ENCODE measurements at places on chromosomes 12 and 14. TPM values are rescaled to one million over a fixed set of nuclear protein-coding genes. Genes with fewer than 3 reads are reported as not detected.

Gene RTN1
- not detected for total RNA-seq

DNA sequence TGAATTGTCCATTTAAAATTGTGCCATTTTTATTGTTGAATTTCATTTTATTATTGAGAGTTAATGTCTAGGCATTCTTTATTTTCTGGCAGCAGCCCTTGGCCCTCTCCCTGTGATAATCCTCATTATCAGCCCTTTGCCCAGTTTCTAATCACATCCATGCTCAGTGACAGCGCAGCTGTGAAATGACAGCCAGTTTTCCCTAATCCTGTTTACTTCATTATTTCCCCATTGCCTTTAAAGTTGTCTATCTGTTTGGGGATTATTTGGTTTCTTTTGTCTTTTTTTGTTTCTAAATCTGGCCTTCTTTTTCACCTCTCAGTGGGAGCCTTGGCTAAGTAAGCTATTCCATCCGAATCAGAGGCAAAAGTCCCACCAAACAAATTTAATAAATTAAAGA is 476.9 kb downstream of the SLC6A15 start:
- H3K4me1 ChIP-seq, result no peaks in the 10 kb centered on the region
- H3K27me3 ChIP-seq, result no peaks in the 10 kb centered on the region
- no peak overlapping the region for H3K4me3 ChIP-seq
- H3K36me3 ChIP-seq, result no peaks in the 10 kb centered on the region

Gene PMCH
- total RNA-seq, result 2.0 TPM

DNA sequence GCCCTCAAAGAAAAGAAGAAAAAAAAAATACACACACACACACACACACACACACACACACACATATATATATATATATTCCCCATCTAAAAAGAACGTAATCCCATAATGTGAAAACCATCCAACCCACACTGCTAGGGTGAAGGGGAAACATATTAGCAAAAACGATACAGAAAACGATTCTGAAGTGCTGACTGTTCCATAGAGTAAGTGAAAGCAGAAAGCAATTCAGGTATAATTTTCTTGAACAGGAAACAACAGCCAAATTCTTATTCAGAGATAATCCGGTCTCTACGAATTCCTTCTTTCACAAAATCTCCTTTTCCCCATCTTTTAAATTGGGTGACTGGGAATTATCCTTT is 393.5 kb downstream of the NOVA1 start:
- no peak overlapping the region for H3K4me3 ChIP-seq
- H3K36me3 ChIP-seq, result no peaks in the 10 kb centered on the region
- no peaks in the 10 kb centered on the region for H3K4me1 ChIP-seq
- no peaks in the 10 kb centered on the region for H3K27me3 ChIP-seq
- no peak overlapping the region for H3K27ac ChIP-seq

Gene KLHDC2
- 29.0 TPM for total RNA-seq

- no peak for DNase-seq
- no peak overlapping the region for H3K4me3 ChIP-seq
- H3K27ac ChIP-seq, result no peak overlapping the region
- H3K27me3 ChIP-seq, result no peaks in the 10 kb centered on the region
These were observed 172.0 kb downstream of the PELI2 start for GRCh38 chr14:56290195-56290594.

- no peak overlapping the region for H3K4me3 ChIP-seq
- no peaks in the 10 kb centered on the region for H3K27me3 ChIP-seq
- DNase-seq, result no peak
- no peaks in the 10 kb centered on the region for H3K36me3 ChIP-seq
- H3K27ac ChIP-seq, result no peak overlapping the region
These were observed 363.4 kb downstream of the NUAK1 start for GRCh38 chr12:105775343-105775742.

Gene PTPRB
- total RNA-seq, result not detected

Gene OTX2
- not detected for total RNA-seq

DNA sequence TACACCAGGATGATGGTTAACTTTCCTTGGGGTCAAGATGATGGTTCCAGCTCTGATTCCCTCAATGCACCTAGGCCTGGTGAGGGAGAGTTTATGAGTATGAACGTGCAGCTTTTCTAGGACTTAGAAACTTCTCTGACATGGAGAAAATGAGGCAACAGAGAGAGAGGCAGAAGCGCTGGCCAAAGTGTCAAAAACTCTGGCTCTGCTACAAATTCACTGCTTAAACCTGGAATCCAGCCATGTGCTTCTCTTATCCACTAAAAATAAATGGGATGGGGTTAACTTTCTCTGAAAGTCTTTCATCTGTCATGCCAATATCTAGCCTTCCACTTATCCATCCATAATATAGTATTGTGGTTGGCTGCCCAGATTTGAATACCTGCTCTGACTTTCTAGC is 568.7 kb downstream of the MED13L start:
- H3K4me3 ChIP-seq, result no peak overlapping the region
- no peak for DNase-seq
- H3K27ac ChIP-seq, result no peak overlapping the region

DNA sequence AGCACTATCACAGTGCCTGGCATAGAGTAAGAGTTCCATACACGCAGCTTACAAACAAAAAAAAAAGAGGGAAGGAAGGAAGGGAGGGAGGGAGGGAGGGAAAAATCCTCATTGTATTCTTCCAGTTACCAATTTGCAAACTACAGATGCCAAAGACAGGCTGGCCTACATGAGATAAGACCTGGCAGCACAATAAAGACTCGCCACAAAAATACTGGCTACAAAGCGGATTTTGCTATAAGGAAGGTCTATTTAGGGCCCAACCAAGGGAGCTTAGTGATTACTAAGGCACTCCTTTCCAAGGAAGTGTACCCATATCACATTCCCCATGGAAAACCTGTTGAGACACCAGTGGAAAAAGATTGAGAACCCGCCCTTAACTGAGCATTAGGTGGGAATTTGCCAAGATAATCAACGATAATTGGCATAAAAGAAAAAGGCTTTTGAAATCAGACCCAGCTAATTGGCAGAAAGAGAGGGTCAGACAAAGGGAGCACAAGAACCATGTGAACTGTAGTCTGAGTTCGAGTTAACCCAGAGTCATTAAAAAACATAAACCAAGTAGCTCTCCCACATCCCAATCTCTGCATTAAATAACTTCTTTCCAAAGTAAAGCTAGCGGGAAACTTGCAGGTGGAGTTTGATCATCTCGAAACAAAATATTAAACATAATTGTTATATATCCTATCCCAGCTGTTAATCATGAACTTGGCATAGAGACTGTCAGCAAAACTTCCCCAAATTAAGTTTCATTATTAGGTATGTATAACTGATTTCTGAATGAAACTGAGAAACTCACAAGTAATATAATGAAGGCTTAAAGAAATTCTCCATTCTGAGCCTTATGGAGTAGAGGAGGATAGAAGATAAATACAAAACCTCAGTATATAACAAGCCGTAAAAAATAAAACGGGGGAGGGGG is 50.1 kb downstream of the PHLDA1 start:
- peaks cover 25% of the 10 kb centered on the region for H3K4me1 ChIP-seq
- no peak overlapping the region for H3K4me3 ChIP-seq
- DNase-seq, result no peak
- H3K27ac ChIP-seq, result no peak overlapping the region
- no peaks in the 10 kb centered on the region for H3K36me3 ChIP-seq

GRCh38 chr12:52382854-52383253 is 2.6 kb downstream of the KRT84 start:
- H3K4me1 ChIP-seq, result no peaks in the 10 kb centered on the region
- no peaks in the 10 kb centered on the region for H3K36me3 ChIP-seq
- H3K27me3 ChIP-seq, result no peaks in the 10 kb centered on the region
- no peak overlapping the region for H3K27ac ChIP-seq
- DNase-seq, result no peak

Gene CYP46A1
- total RNA-seq, result 0.07 TPM

Gene BAZ1A
- 70.5 TPM for total RNA-seq

- DNase-seq, result no peak
- no peak overlapping the region for H3K4me3 ChIP-seq
- H3K36me3 ChIP-seq, result no peaks in the 10 kb centered on the region
- no peaks in the 10 kb centered on the region for H3K4me1 ChIP-seq
- H3K27ac ChIP-seq, result no peak overlapping the region
- no peaks in the 10 kb centered on the region for H3K27me3 ChIP-seq
These were observed 135.1 kb downstream of the SNAPC1 start for GRCh38 chr14:61897300-61897699.

DNA sequence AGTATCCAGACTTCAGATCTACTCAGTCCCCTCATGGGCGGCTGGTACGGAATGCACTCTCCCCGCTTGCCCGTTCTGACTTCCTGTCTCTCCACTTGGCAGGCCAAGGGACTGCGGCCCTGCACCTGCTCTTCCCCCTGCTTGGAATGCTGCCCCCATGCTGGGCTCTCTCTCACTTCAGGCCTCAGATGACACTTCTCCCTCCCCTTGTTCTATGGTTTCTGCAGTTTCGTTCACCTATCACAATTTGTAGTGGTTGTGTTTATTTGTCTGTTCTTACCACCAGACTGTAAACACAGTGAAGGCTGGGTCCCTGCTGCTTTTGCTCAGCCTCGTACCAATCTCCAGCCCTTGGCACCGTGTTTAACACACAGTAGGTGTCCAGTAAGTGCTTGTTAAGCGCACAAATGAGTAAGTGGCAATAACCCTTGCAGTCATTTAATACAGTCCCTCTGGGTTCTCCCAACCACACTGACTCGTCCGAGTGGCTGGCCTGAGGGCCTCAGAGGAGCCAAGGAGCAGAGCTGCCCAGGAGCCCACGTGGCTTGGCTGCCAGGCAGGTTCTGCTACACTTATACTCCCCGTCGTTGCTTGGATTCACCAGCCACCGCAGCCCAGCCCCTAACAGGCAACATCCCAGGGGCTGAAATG is 11.8 kb downstream of the SLC6A12 start:
- H3K36me3 ChIP-seq, result no peaks in the 10 kb centered on the region
- DNase-seq, result no peak
- H3K27me3 ChIP-seq, result peaks cover 5% of the 10 kb centered on the region
- H3K27ac ChIP-seq, result no peak overlapping the region
- no peaks in the 10 kb centered on the region for H3K4me1 ChIP-seq

GRCh38 chr12:15214851-15215601 is 6.2 kb downstream of the RERG start:
- H3K27ac ChIP-seq, result no peak overlapping the region
- H3K4me1 ChIP-seq, result no peaks in the 10 kb centered on the region
- DNase-seq, result no peak
- no peaks in the 10 kb centered on the region for H3K27me3 ChIP-seq
- H3K4me3 ChIP-seq, result no peak overlapping the region
- no peaks in the 10 kb centered on the region for H3K36me3 ChIP-seq

Gene KERA
- total RNA-seq, result not detected

Gene CCDC177
- total RNA-seq, result not detected

DNA sequence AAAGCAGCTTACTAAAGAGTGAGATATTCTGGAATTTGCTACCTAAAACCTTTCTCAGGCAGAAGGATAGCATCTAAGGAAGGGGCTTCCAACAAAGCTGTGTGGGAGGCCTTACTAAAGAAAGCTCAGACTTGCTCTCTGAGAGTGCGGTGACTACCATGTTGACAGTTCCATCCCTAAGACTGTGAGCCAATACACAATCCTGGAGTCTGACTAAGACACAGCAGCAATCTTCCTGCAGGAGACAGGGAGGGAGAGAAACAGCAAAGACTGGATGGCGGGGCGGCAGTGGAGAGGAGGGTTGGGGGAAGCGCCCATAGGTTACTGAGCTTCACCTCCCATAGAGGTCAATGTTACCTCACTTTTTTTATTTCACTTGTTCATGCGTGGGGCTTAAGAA is 70.9 kb downstream of the KITLG start:
- no peak overlapping the region for H3K27ac ChIP-seq
- no peak overlapping the region for H3K4me3 ChIP-seq
- no peak for DNase-seq

Gene HNF1A
- total RNA-seq, result not detected

GRCh38 chr12:52759218-52759617 is 17.9 kb downstream of the KRT76 start:
- H3K36me3 ChIP-seq, result no peaks in the 10 kb centered on the region
- H3K27me3 ChIP-seq, result no peaks in the 10 kb centered on the region
- no peak for DNase-seq
- H3K4me3 ChIP-seq, result no peak overlapping the region
- H3K4me1 ChIP-seq, result no peaks in the 10 kb centered on the region
- no peak overlapping the region for H3K27ac ChIP-seq

Gene PDE3A
- not detected for total RNA-seq

DNA sequence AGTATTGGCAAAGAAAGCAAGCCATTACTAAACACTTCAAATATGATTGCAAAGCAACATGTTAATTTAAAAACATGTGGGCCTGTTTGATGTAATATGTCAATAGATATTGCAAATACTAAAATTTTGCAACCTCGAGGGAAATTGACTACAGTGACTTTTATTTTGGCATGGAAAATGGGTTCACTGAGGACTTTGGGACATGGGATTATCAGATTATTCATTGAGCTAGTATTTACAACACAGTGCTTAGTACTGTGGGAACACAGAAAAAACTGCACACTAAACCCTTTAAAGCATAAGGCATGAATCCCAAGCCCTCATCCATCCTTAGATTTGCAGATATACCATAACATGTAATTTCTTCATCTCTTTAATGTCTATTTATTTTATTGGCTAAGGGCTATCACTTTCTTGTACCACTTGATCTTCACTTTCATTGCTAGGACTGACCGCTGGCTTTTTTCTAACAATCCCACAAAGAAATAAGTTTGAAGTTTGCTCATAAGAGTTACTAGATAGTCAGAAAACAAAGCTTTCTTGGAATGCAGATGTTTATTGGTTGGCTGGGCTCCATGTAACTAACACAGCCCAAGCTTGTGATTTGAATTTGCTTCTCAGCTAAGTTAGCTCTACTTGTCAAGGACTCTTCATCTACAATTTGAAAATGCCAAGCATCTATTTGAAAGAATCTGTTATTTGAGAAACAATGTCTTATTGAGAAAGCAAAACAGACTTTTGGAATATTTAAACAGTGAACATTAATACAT is 48.7 kb downstream of the PPFIBP1 start:
- no peaks in the 10 kb centered on the region for H3K4me1 ChIP-seq
- H3K27me3 ChIP-seq, result no peaks in the 10 kb centered on the region
- no peak for DNase-seq
- H3K4me3 ChIP-seq, result no peak overlapping the region

Gene KRT74
- not detected for total RNA-seq

Gene MEG3
- not detected for total RNA-seq

GRCh38 chr14:106436310-106436905 is 910.0 kb downstream of the TMEM121 start:
- no peak overlapping the region for H3K27ac ChIP-seq
- H3K4me3 ChIP-seq, result no peak overlapping the region
- H3K27me3 ChIP-seq, result no peaks in the 10 kb centered on the region
- peak; percentile 68 for DNase-seq
- no peaks in the 10 kb centered on the region for H3K4me1 ChIP-seq

DNA sequence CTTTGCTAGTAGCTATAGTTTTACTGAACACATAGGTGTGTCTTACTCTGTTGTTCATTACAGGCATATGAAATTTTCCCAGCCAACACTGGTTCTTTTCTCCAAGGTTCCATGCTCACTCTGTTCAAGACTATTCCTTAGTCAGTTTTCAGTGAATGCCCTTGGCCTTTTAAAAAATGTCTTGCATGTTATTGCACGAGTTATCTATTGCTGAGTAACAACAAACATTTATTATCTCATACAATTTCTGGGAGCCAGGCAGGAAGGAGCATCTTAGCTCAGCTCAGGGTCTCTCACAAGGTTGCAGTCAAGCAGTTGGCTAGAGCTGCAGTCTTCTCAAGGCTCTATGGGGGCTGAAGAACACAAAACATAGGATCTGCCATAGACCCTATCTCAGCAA is 223.5 kb downstream of the BTG1 start:
- H3K27ac ChIP-seq, result no peak overlapping the region
- H3K36me3 ChIP-seq, result no peaks in the 10 kb centered on the region
- H3K4me3 ChIP-seq, result no peak overlapping the region
